ENCODE measurements at places on chromosomes 2 and 18. TPM values are rescaled to one million over a fixed set of nuclear protein-coding genes. Genes with fewer than 3 reads are reported as not detected.

- ATAC-seq = no peak
Measured at GRCh38 chr2:138942466-138942865, 162.3 kb upstream of the NXPH2 start.

The IKZF2 gene
- total RNA-seq = 66.4 TPM

DNA sequence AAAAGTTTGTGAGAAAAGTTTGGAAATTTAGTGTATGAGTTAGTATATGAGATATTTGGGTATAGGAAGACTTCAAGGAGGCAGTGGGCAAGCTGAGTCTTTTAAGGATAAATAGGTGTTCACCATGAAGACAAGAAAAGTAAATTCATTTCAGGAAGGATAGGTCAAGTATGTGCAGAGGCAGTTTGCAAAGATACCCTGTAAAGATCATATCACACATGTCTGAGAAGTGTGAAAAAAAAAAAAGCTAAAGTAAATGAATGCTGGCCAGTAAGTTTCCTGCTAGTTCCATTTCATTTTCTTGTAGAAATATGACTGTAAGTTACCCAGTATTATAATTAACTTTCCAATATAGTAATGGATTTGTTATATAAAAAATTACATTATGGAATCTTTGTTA is 131.0 kb downstream of the PHLPP1 start:
- ATAC-seq = no peak

DNA sequence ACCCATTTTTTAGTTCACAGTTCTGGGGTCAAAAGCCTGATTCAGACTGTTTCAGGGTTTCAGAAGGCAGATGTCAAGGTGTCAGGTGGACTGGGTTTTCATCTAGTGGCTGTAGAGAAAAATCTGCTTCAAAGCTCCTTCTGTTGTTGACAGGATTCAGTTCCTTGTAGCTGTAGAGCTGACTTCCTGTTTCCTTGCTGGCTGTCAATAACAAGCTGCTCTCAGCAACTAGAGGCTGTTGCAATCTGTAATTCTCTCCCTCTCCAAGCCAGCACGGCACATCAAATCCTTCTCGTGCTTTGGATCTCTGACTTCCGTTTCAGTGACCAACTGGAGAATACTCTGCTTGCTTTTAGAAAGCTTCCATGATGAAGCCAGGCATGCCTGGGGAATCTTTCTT is 179.4 kb downstream of the DOK6 start:
- no peak for ATAC-seq

GRCh38 chr18:33123862-33124518 is 316.5 kb downstream of the CCDC178 start:
- no peak for ATAC-seq

GRCh38 chr2:53572696-53573095 is 194.9 kb upstream of the CHAC2 start:
- ATAC-seq = no peak

The TXNDC2 gene
- not detected for total RNA-seq

DNA sequence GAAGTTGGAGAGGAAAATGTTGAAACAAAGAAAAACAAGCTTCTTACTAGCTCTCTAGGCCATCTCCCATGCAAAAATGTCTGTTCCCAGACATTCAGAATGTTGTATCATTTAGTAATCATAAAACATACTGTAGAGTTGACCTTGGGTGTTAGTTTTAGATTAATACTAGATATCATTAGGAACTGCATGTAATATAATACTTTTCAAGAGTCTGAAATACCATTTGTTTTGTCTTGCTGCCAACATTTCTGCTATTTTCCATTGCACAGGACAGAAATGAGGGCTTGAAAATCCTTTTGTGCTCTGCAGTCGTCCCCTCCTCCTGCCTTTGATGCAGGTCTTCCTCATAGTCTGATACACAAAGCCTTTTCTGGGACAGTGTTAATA is 89.5 kb upstream of the RBMS1 start:
- no peak for ATAC-seq

The SULT1C2 gene
- not detected for total RNA-seq

DNA sequence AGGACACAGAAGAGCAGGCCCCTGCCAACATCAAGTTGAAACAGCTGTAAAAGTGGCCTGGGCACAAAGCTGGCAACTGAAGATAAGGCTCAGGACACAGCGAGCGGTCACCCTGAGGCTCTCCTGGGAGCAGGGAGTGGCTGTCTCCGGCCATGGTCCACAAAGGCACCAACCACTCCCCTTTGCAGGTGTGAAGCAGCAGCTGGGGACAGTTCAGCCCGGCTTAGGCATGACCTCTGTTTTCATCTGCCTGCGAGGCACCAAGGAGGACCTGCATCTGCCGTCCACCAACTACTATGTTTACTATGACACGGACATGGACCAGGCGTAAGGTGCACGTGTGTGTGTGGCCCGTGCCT is 12.9 kb downstream of the TGOLN2 start:
- no peak for ATAC-seq

- no peak for ATAC-seq
Measured at GRCh38 chr2:120720231-120720630, 15.4 kb upstream of the GLI2 start.

GRCh38 chr2:33241072-33241471 is 235.4 kb upstream of the RASGRP3 start:
- ATAC-seq = no peak

DNA sequence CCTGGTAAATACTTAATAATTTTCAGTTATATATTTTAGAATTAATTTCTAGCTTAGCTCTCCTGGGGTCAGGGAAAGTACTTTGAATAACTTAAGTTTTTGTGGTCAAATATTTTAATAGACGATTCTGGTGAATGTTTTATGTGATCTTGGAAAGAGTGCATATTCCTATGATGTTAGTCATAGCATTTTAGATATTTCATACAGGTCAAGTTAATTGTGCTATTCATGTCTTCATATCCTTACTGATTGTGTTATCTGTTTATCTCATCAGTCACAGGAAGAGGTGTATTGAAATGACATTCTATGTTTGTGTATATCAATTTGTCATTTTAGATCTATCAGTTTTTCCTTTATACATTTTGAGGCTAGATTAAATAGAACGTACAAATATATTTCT is 576.2 kb downstream of the CPS1 start:
- no peak for ATAC-seq

- no peak for ATAC-seq
Measured at GRCh38 chr18:919078-919477, 14.4 kb downstream of the ADCYAP1 start.

The CACNB4 gene
- total RNA-seq = 9.6 TPM

The ARHGEF33 gene
- total RNA-seq = not detected

GRCh38 chr18:5455674-5456073 is 88.1 kb downstream of the EPB41L3 start:
- ATAC-seq = no peak

DNA sequence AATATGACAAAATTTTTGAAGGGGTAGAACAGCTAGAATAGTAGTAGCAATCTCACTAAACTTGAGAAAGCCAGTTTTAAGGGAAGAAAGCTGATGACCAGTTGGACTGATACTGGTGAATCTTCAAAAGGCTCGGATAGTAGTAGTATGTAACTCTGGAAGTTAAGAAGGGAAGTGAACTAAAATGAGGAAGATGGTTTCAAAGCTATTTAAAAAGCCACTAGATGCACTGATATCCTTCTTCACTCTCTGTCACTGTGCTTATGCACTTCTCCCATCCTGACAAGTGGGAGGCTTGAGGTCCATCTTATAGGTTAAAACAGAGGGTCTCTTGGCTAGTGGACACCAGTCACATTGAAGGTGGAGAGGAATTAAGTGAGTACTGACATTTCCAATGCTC is 141.1 kb downstream of the NCOA1 start:
- no peak for ATAC-seq

GRCh38 chr18:48939205-48940097 is 11.3 kb downstream of the SMAD7 start:
- no peak for ATAC-seq

DNA sequence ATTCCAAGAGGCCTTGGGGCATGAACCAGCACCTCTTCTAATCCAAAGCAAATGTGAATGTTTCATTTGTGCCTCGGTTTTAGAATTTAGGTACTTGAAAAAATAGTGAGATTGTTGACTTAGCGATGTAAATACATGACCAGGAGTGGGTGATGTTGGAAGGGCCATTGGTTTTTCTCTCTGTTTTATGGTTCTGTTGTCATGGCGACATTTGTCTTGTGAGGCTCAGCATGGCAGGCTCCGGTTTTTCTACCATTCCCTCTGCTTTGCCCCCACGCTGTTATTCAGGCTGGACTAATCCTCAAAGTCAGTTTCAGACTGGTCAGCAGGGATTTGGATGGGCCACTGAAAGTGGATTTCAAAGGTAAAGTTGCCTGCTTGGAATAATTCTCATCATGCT is 255.4 kb downstream of the ALPK2 start:
- no peak for ATAC-seq

- no peak for ATAC-seq
Measured at GRCh38 chr18:25349926-25350487, 2.0 kb downstream of the ZNF521 start.

The LINC00305 gene
- not detected for total RNA-seq

GRCh38 chr2:85840091-85840490 is 48.7 kb downstream of the ST3GAL5 start:
- no peak for ATAC-seq

GRCh38 chr2:113888641-113889470 is 1.0 kb upstream of the ACTR3 start:
- no peak for ATAC-seq

DNA sequence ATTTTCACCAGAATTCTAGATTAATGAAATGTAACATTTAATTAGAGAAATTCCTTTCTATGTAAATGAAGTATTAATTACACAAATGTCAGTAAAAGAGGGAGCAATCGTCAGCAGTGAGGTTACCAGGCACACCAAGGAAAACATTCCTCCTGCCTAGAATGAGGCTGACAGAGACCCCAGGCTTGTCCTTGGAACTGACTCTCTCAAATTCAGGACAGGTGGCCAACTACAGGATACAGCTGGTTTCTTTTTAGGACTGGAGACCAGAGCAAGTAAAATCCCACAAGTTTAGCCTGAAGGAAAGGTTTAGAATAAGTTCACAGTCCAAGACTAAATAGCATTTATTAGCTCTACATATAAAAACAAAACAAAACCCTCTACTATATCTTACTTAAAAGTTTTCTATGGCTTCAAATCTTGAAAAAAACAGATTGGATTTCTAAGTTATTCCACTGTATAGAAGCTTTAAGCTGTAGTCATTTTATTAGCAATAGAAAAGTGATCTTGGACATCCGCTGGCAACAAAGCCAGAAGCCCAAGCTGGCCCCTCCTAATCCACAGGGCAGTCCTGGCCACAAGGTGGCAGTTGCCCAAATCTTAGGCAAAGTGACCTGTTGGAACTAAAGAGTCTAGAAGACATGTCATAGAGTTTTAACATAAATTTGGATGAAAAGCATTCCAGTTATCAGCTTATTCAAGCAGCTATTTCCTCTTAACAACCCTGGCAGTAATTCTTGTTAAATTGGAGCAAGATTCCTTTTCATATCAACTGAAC is 81.0 kb downstream of the SP3 start:
- ATAC-seq = no peak

- peak; percentile 27 for ATAC-seq
Measured at GRCh38 chr18:63161032-63161760, 158.4 kb downstream of the BCL2 start.

DNA sequence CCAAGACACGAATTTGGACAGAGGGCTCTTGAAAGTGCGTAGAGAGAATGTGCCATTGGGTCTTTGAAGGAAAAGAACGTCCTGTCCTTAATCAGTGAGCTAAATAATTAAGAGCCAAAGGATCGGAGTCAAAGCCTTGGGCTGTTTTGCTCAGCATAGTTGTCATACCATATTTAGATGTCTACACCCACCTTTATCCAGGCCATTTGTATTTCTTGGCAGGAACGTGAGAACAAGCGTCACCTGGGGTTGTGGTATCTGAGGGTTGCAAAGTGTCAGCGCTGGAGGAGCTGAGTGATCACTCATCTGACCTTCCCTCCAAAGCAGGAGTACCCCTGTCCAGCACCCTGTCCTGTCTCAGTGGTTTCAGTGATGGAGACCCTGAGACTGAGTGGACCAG is 4.5 kb downstream of the LPIN1 start:
- no peak for ATAC-seq

GRCh38 chr2:166090908-166091307 is 36.9 kb downstream of the SCN1A start:
- ATAC-seq = no peak

DNA sequence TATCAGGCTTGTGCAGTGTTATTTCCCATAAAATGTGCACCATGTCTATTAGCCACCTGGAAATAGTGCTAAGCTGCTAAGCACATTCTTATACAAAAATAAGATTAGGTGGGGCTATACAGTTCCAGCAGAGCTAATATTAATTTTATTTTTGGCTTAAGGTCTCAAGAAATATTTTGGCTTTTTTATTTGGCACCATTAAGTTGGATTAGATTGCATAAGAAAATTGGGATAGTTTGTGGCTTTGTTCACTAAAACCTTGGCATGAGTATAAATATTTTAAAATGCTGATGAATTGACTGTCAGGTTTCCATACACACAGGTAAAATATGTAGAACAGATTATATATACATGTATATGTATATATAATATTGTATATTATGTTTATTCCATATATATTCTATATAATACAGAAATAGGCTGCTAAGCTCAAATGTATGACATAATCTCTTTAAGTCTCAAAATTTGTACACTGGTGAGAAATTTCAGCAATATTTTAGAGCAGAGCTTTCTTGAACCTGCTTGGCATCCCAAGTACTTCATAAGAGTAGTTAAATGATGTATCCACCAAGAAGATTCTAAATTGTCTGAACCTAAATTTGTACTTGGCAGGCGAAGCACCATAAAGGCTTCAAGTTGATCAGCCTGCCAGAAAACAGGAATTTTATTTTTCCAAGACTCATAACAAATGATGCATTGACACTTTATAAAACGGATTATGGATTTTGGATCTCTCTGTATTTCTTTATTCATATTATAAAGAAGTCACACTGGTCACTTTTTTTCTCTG is 32.6 kb downstream of the CCDC102B start:
- ATAC-seq = no peak

The CYP27A1 gene
- 4.9 TPM for total RNA-seq

DNA sequence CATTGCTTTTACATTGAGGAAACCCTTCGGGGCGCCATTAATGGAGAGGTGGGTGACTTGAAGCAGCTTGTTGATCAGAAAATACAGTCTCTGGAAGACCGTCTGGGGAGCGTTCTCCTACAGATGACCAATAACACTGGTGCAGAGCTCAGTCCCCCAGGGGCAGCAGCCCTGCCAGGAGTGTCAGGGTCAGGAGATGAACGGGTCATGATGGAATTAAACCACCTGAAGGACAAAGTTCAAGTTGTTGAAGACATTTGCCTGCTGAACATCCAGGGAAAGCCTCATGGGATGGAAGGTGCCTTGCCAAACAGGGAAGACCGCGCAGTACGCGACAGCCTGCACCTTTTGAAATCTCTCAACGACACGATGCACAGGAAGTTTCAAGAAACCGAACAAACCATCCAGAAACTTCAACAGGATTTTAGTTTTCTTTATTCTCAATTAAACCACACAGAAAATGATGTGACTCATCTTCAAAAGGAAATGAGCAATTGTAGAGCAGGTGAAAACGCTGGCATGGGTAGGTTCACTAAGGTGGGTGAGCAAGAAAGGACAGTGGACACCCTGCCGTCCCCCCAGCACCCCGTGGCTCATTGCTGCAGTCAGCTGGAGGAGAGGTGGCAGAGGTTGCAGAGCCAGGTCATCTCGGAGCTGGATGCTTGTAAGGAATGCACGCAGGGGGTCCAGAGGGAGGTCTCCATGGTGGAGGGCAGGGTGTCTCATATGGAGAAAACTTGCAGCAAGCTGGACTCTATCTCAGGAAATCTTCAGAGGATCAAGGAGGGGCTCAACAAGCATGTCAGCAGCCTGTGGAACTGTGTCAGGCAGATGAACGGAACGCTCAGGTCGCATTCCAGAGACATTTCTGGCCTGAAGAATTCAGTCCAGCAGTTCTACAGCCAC is 45.0 kb downstream of the EMILIN2 start:
- no peak for ATAC-seq
